ENCODE measurements at places on chromosomes 12 and 14. TPM values are rescaled to one million over a fixed set of nuclear protein-coding genes. Genes with fewer than 3 reads are reported as not detected.

Gene CCDC197
- not detected for total RNA-seq

Gene FGD4
- total RNA-seq: 18.8 TPM

GRCh38 chr12:75560167-75560566 is 48.8 kb upstream of the KRR1 start:
- no peak for DNase-seq

Gene RPGRIP1
- not detected for total RNA-seq

- DNase-seq: no peak
Observed at GRCh38 chr12:42459336-42459847, 130.2 kb downstream of the PRICKLE1 start.

Gene COCH
- total RNA-seq: 1.8 TPM

Gene IL31
- not detected for total RNA-seq

DNA sequence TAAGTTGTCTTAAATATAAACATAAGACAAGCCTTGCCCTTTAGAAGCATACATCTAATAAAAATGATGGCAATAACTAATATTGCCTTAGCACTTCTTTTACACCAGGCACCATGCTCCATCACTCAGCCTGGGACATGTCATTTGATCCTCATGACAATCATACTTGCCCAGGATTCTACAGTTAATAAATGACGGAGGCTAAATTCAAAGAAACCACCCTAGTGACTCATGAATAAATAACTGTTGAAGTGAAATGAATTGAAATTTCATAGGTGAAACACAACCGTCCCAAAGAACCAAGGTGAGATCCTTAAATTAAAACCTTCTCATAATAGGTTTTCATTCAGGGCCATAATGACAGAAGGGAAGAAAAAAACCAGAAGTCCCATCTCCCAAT is 89.5 kb downstream of the GRIN2B start:
- DNase-seq: no peak

Gene MGP
- 9.1 TPM for total RNA-seq

DNA sequence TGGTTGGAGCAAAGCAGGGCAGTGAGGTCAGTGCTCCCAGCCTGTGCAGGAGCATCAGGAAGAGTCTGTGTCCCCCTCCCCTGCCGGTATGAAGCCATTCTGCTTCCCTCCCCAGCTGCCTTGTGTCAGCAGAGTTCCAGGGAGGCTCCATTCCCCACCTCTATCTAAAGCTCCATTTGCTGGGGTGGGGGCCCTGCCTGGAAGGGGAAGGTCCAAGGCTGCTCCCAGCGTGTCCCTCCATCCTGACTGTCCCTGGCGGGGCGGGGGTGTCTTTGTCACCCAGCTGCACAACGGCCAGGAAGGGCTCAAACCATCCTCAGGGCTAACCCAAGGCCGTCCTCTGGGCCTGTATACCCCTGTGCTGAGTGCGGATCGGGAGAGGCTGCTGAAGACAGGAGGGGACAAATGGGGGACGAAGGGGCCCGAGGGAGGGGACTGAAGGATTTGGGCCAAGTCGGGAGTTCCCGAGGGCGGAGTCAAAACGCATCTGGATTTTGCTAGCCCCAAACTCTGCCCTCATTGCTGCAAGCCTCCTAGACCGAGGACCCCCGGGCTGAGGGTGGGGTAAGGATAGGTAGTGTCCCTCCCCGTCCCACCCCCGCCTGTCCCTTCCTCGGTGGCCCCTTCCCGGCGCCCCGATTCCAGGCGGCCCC is 748 bp upstream of the ACVRL1 start:
- no peak for DNase-seq

DNA sequence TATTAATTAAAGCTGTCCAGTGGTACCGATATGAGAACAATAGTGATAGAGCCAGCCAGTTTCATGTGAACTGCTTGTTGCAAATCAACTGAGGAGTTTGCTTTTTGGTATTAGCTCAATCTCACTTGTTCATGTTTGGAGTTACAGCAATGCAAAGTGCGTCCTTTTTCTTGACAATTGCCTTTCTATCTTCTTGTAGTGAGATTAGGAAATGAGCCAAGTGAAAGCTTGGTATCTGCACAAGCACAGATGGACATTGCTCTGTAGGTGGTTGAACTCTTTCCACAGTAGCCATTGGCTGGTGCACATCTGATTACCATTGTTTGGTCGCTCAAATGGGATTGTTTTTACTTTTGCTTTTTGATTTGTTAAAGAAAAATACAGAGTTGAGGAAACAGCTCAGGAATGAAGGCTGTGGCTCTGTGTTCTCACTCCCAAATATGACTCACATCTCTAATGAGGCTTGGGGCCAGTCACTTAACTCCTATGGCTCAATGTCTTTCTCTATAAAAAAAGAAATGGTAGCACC is 241.4 kb downstream of the BMP4 start:
- DNase-seq: peak; percentile 68

DNA sequence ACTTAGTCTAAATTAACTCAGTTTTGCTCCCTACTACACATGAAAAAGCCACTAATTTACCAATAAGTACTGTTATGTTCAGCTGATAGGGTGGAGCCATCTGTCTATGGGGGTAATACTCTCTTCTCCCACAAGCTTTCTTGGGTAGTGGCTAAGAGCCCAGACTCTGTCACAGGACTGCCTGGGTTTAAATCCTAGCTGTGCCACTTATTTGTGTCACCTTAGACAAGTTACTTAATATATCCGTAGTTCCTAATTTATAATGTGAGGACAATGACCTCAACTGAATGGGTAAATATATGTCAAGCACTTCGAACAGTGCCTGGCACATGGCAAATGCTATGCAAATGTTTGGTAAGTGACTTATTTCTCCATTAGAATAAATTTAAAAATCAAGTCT is 185.6 kb downstream of the DACT1 start:
- DNase-seq: no peak

DNA sequence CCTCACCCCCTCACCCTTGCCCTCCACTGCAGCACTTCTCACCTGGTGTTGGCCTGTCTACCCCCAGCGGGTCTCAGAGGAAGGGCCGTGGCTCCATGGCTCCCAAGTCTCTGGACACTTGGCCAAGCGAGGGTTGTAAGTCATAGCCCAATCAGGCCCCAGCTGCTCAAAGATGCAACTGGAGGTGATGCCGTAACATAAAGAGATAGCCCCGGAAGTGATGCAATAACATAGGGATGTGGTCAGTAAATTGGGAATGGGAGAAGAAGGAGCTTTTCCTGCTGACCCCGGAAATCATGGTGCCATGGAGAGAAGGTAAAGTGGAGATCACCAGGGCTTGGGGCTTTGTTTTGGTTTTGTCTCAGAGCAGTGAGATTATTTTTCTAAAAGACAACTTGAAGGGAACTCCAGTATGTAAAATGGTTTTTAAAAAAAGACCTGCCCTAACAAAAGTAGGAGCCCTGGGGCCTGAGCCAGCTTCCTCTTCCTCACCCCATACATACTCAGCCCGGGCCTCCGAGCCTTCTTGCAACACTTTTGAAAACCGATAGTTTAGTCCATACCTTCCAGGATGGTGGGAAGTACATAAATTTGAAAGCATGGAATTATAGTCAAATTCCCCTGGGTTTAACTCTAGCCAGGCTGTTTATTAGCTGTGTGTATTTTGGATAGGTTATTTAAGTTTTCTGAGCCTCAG is 212.5 kb downstream of the CRADD start:
- DNase-seq: no peak

Gene ITGB7
- not detected for total RNA-seq

GRCh38 chr12:52082988-52083637 is 3.6 kb downstream of the SMIM41 start:
- DNase-seq: no peak

Gene PTHLH
- 5.0 TPM for total RNA-seq

Gene TSPAN8
- not detected for total RNA-seq

- peak; percentile 20 for DNase-seq
Observed at GRCh38 chr12:45388545-45388944, 172.7 kb downstream of the ANO6 start.

GRCh38 chr14:102028733-102029132 is 58.1 kb downstream of the HSP90AA1 start:
- DNase-seq: no peak

DNA sequence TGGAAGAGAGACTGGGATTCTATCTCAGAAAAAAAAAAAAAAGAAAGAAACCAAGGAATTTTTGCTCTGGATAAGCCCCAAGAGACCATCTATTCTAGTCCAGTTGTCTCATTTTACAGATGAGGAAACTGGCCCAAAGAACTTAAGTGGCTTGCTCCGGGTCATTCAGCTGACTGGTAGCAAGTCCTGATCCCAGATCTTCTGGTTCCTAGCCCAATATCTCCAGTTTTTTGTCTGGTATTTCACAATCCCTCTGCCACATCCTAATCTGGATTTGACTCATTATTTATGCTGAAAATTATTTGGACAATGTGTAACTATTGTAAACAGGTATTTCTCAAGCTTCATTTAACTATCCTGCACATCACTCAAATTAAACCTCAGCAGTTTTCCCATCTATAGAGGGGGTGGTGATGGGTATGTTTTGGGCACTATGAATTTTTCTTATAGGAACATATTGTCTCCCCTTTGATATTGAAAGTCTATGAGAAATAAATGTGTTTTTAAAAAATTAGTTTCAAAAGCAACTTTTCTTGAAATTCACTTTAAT is 43.4 kb downstream of the PPP2R5E start:
- no peak for DNase-seq

GRCh38 chr12:61525331-61525730 is 734.9 kb upstream of the USP15 start:
- no peak for DNase-seq

DNA sequence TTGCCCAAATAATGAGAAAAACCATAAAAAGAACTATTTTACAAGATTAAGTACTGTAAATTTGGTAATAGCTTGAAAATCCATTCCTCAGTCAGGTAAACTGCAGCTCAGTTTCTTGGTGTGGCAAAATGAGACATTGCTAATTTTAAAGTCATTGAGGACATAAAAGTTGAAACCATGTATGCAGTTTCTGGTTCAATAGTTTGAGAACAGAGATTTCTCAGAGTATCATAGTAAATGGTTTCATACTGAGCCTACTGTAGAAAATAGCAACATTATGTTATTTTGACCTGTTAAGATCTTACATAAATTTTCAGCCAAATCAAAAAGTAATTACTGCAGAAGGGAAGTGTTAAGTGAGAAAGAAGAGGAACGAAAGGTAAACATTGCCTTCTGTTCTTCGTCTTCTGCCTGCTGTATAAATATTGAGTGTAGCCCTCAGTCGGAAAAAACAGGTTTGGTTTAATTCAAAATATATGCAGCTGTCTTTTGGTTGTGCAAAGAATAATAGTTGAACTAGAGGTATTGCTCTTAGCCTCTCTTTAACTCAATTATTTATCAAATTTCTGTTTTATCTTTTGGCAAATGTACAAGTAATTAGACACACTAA is 119.6 kb downstream of the SYNE2 start:
- no peak for DNase-seq

GRCh38 chr14:43692706-43693105 is 814.4 kb downstream of the FSCB start:
- no peak for DNase-seq

DNA sequence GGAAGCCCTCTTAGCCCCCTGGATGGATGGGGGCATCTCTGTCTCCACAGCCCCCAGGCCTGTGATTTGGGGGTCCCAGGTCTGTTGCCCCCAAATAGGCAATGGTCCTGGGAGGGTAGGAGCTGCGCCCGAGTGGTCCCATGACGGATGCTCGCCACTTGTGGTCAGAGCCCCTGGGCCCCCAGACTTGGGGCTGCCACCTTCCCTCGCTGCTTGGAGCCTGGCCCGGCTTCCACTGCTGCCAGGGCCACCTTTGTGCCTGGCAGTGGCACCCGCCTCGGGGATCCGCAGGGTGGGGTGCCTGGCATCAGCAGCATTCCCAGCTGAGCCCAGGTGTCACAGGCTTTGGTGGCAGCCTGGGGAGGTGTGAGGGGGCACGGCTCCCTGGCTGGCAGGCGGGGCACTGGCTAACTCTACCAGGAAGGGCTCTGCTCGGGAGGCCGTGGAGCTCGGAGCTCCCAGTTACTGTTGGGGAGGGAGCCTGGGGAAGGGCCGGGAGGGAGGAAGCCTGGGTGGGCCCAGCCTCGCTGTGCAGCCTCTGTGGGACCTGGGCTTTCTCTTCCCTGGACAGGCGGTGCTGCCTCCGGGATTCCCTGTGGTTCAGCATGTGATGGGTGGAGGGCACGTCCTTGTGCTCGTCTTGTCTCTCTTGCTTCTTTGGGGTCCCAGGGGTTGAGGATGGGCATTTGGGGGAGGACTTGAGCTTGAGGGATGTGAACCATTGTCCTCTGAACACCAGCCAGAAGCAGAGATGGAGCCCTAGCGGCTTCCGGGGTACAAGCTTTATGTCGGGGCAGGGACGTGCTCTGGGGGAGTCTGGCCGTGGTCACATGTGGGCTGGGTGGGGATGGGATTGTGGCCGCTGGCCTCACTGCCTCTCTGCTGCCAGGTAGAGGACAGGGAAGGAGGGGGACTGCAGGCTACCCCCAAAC is 5.4 kb downstream of the KIF26A start:
- DNase-seq: no peak

GRCh38 chr14:100695423-100695738 is 31.3 kb upstream of the DLK1 start:
- DNase-seq: no peak

Gene FOXG1
- total RNA-seq: not detected

GRCh38 chr14:73500360-73500759 is 9.6 kb downstream of the RIOX1 start:
- no peak for DNase-seq

GRCh38 chr12:91250273-91250665 is 67.7 kb upstream of the DCN start:
- no peak for DNase-seq

Gene CD163L1
- 1.8 TPM for total RNA-seq

DNA sequence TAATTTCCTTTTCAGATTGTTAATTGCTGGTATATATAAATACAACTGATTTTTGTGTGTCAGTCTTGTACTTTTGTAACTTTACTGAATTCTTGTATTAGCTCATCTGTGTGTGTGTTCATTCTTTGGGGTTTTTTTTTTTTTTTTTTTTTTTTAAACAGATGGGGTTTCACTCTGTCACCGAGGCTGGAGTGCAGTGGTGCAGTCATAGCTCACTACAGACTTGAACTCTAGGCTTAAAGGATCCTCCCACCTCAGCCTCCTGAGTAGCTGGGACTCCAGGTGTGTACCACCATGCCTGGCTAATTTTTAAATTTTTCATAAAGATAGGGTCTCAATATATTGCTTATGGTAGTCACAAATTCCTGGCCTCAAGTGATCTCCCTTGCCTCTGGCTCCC is 68.0 kb downstream of the WNK1 start:
- no peak for DNase-seq

Gene LRRIQ1
- total RNA-seq: 0.88 TPM

DNA sequence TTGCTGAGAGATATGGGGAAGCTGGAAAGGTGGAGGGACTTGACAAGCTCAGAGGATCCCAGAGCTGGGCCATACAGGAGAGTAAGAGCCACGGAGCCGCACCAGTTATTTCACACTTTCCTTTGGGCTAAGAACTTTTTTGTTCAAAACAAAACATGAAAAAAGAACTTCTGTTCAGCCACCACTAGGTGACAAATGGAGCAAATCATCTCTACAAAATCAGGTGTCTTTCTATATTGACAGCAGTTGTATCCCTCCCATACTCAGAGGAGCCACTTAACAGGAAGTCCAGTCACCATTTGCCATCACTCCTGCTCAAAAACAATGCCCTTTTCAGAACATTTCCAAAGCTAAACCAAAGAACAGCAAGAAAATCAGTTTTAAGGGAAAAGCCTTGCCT is 70.3 kb upstream of the DBX2 start:
- no peak for DNase-seq

- DNase-seq: no peak
Observed at GRCh38 chr14:81331229-81332021, 68.7 kb downstream of the STON2 start.

- no peak for DNase-seq
Observed at GRCh38 chr12:59937148-59937547, 341.3 kb downstream of the SLC16A7 start.
